Foreskin melanocyte (primary cell): ENCODE measurements at places on chromosomes 16 and 17.

DNA sequence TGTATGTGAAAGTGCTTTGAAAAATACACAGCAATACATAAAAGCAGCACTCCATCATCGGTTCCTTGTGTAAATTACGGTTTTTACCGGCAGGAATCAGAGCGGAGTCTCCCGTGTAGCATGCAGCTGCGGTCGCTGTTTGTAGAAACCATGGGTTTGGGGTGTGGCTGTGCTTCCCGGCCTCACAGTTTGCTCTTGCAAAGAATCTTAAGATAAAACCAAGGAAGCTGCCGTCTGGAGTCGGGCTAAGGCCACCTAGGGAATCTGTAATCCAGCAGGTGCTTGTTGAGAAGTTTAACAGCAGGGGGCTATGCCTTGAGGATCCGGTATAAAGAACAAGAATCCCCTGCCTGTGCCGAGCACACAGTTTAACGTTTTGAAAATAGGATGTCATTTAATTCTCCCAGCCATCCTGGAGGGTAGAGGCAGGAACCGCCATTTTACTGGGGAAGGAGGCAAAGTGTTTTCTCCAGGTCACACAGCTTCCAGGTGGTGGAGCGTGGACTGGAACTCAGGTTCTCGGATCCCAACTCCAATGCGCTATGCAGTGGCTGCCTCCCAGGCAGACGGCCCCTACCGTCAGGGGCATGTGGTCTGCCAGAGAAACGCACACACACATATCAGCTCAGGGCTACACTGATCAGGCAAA, 6.0 kb upstream of the TLCD3A start:
- DNase-seq = no peak

DNA sequence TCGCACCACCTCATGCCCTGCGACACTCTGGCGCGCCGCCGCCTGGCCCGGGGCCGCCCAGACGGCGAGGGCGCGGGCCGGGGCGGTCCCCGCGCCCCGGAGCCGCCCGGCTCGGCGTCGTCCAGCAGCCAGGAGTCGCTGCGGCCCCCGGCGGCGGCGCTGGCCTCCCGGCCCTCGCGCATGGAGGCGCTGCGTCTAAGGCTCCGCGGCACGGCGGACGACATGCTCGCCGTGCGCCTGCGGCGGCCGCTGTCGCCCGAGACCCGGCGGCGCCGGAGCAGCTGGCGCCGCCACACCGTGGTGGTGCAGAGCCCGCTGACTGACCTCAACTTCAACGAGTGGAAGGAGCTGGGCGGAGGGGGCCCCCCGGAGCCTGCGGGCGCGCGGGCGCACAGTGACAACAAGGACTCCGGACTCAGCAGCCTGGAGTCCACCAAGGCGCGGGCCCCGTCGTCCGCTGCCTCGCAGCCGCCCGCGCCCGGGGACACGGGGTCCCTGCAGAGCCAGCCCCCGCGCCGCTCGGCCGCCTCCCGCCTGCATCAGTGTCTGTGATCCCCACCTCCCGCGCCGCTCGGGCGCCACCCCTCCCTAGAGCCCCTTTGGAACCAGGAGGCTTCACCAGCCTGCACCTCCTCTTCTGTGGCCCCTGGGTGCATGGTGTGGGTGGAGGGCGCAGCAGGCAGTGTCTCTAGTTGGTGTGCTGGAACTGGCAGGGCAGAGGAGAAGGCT, 82.3 kb downstream of the ARHGAP23 start:
- DNase-seq = no peak

DNA sequence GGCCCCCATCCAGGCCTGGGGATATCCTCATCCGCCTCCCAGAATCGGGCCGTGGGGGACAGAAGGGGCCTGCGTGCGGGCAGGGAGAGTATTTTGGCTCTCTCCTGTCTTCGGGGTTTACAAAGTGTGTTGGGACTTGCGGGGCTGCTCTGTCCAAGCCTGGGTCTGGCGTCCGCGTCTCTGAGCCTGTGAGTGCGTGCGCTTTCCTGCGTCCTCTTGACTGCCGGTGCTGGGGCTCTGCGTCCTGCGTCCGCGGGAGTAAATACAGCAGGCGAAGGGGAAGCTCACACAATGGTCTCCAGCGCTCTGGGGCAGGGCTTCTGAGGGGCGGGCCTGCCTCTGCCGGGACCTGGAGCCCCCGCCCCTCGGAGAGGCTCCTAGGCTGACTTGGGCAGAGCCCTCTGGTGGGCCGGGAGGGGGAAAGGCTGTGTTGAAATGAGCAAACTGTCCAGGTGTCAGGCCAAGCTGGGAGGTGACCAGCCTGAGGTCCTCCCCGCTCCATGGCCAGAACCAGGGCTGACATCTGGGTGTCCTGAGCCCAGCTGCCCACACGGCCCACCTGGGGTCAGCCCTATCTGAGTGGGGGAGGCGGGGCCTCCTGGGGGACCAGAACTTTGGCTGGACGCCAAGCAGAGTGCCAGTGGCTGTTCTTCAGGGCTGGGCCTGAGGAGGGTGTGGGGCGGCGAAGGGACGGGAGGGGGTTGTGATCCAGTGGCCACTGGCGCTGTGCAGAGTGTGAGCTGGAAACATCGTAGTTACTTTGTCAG, 233.6 kb downstream of the SEC14L1 start:
- DNase-seq = no peak

- DNase-seq = no peak
Measured at GRCh38 chr16:27483624-27484023, 66.1 kb downstream of the GTF3C1 start.

DNA sequence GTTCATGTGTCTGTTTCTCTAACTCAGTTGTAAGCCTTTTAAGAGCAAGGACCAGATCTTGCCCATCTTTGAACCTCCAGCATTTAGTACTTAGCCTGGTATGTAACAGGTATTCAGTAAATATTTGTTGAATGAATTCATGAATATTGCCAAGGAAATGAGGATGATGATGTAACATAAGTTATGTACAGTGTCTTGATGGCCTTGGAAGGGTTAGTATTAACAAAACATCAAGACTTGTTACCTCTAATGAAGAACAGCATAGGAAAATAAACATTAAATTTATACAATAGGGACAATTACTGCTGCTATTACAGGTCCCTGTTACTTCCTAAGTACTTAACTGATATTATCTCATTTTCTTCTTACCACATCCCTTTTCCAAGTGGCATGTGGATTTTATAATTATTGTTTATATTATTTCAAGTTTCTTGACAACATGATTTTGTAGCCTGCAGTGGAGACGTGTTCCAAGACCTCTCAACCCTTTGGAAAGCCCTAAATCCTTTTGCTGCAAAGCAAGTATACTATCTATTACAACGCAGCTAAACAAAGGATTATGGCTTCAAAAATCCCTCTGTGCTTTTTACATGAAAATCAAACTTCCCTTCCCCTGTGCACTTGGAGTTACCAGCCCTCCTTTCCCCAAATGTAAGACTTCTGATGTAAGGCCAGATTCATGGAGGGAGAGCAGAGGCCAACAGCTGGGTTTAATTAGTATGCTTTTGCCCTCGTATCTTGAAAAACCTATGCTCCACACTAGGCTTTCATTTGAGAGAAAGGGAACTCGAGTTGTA, 77.4 kb upstream of the SMIM36 start:
- no peak for DNase-seq

- DNase-seq = peak; percentile 13
Measured at GRCh38 chr16:50323335-50324011, 45.3 kb downstream of the BRD7 start.

DNA sequence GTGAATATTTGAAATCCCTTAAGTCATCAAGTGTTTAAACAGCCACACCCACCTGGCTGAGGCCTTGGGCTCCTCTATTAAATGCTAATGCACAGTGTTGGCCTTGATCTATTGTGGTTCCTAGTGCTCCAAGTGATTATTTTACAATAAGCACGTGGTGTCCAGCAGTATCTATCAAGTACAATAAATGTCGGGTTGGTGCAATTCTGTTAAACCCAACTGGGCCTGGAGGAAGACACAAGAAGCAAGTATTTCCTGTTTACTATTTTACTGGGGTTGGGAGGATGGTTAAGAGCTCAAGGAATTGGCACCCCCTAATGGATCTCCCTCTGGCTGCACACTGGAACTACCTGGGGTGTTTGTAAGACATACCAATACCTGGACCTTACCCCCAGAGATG, 72.1 kb upstream of the HNF1B start:
- no peak for DNase-seq

DNA sequence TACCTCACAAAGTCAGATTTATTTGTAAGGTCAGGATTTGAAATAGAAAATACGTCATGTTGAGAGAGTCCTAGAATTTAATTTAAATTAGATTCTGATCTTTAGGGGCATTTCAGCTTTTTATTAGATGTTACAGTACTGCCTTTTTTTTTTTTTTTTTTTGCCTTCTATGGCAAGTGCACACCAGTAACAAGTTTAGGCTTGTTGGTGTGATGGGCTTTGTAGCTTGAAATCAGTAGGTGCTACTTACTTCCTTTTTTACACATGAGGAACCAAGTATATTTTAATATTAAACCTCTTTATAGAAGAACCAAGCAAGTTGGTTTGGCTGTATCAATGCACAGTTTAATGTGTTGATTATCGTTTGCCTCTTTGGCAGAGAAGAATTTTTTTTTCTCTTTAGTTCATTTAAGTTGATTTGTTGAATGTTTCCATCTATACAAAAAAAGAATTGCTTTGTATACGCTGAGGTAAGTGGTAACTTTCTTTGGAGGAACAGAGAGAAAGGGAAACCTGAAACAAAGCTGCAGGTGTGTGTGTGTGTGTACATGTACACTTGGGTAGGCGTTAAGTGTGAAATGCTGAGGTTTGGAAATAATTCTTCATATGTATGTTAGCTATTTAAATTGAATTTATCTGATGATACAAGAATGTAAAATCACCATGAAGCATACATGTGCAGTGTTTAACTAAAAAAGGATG, 15.7 kb downstream of the RBL2 start:
- no peak for DNase-seq

- no peak for DNase-seq
Measured at GRCh38 chr17:56322991-56323390, 169.7 kb downstream of the ANKFN1 start.

GRCh38 chr17:72950242-72950931, 142.1 kb downstream of the SLC39A11 start:
- no peak for DNase-seq

DNA sequence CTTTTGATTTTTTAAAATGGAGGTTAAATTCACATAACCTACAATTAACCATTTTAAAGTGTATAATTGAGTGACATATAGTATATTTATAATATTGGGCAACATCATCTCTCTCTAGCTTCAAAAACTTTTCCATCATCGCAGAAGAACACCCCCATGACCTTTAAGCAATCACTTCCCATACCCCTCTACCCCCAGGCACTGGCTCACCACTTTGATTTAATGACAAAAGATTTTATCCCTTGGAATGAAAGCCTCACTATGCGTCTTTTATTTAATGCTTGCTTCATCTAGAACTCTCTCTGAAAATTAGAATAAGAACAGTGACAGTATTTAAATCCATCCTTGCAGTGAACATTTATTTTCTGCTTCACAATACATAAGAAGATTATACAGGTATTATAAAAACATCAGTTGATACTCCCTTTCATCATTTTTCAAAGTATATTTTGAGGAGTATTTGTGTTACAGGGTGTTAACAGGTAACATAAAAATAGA, 3.2 kb upstream of the KRTAP1-3 start:
- DNase-seq = no peak

DNA sequence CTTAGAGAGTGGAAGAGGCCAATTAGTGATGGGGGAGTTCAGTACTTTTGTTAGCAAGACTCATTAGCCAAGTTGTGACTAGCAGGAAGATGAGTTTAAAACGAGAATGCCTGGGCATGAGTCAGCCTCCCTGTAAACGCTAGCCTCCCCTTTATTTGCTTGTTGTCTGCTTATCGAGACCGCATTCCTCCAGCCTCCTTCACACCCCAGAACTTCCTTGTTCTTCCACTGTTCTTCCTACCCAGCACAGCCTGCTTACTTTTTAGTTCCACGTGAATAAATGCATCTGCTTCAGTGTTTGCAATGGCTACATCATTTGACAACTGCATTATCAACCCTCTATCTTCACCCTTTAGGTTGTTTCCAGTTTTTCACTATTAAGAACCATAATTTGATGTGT, 20.2 kb upstream of the OR3A1 start:
- no peak for DNase-seq

DNA sequence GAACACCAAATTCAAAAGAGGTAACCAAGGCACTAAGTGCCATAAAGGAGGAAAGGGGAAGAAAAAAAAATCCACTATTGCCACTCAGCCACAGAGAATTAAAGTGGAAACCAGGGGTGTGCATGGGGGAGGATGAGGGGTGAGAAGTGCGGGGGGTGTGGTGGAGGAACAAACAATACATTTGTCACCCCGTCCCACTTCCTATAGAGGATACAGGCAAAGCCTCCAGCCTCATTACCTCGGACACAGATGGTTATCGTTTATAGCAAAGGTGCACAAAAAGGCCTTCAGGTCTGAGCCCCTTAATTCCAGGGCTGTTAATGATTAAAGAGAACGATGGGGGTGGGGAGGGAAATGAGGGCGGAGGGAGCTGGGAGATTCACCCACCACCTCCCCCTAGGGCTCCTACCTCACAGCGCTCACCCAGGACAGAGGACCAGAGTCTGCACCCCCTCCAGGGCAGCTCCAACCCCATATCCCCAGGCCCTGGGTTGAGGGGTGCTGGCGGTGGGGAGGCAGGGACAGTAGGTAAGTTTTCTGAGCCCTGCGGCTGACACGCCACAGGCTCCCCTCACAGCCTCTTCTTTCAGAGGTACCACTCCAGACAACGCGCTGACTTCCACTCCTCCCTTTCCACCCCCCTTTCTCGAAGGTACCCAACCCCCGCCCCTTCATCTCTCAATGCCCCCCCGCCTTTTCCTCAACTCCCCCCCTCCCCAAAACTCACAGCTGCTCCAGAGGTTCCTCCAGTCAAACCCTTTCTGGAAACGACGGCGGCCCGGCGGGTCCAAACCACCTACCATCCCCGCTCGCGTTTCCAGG, 470 bp downstream of the DCUN1D3 start:
- no peak for DNase-seq

- no peak for DNase-seq
Measured at GRCh38 chr16:58459344-58460218, 40.4 kb upstream of the NDRG4 start.

GRCh38 chr16:86980644-86981043, 336.5 kb downstream of the C16orf95 start:
- DNase-seq = no peak

GRCh38 chr16:89475144-89475543, 15.2 kb downstream of the ANKRD11 start:
- no peak for DNase-seq

DNA sequence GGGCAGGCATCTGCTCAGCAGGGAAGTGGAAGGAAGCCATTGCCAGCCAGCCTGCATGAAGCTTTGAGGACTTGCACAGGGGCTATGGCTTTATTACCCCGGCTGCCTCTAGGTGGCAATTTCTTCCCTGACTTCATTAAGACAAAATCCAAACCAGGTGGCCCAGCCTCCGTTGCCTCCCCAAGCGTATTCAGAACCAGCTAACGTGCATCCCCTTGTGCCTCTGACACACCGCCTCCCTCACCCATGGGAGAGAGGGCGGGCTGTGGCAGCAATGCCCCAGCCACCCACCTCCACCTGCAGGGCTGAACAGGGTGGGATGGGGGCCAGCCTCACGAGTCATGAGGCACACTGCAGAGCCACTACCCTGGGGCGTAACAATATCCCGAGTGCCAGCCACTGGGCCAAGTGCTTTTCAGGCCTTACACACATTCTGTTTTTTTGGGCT, 6.8 kb downstream of the KIFC3 start:
- no peak for DNase-seq

GRCh38 chr16:65763640-65764305, 602.7 kb upstream of the CDH5 start:
- no peak for DNase-seq

- DNase-seq = no peak
Measured at GRCh38 chr16:82016263-82016662, 5.0 kb upstream of the SDR42E1 start.

GRCh38 chr17:2067608-2068024, 12.7 kb downstream of the HIC1 start:
- no peak for DNase-seq

GRCh38 chr17:18129041-18129502, 20.5 kb downstream of the MYO15A start:
- peak; percentile 17 for DNase-seq
